ENCODE measurements at places on chromosomes 16 and 17.

DNA sequence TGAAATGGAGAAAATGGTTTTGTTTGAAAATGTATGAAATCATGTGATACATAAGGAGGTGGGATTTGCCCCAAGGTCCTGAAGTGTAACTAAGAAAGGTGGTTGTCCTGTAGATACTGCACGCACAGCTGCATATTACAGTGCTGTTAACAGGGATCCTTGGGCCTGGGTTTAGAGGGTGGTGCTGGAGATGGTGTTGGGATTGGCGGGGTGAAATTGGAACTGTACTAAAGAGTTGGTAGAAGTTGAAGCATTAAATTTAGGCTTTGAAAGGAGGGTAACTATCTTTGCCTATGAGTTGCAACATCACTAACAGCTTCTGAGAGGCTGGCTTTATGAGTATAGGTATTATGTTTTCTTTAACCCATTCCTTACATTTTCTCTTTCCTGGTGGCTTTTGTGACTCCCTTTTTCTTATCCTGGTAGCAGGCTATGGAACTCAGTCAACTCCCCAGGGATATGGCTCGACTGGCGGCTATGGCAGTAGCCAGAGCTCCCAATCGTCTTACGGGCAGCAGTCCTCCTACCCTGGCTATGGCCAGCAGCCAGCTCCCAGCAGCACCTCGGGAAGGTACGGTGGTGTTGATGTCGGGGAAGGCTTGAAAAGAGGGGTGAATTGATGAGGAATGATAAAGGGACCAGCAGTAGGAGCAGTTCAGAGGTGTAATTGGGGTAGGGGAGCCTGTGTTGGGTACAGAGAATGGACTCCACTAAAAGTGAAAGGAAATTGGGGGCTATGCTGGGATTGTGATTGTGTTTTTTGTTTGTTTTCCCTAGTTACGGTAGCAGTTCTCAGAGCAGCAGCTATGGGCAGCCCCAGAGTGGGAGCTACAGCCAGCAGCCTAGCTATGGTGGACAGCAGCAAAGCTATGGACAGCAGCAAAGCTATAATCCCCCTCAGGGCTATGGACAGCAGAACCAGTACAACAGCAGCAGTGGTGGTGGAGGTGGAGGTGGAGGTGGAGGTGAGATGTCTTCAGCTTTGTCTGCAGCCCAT lies 3.8 kb downstream of the FUS start:
- H3K27ac ChIP-seq, result no peak overlapping the region
- DNase-seq, result no peak
- H3K36me3 ChIP-seq, result peaks cover 4% of the 10 kb centered on the region
- H3K27me3 ChIP-seq, result peaks cover 14% of the 10 kb centered on the region
- peaks cover 17% of the 10 kb centered on the region for H3K4me1 ChIP-seq
- H3K4me3 ChIP-seq, result peak overlapping the region; percentile 99

DNA sequence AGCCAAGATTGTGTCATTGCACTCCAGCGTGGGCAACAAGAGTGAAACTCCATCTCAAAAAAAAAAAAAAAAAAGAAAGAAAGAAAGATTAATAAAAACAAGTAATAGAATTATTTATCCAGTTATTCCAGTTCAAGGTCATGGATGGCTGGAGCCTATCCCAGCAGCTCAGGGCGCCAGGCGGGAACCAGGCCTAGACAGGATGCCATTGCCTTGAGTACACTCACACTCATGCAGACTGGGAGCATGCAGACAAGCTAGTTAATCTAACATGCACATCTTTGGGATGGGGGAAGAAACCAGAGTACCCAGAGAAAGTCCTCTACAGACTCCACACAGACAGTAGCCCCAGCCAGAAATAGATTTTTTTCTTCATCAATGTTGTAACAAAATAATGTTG lies 17.9 kb downstream of the PDP2 start:
- peaks cover 13% of the 10 kb centered on the region for H3K27me3 ChIP-seq
- H3K36me3 ChIP-seq, result no peaks in the 10 kb centered on the region
- no peak for DNase-seq
- H3K4me1 ChIP-seq, result peaks cover 34% of the 10 kb centered on the region
- H3K4me3 ChIP-seq, result no peak overlapping the region
- H3K27ac ChIP-seq, result no peak overlapping the region

GRCh38 chr17:80166446-80166845 lies 3.4 kb upstream of the CARD14 start:
- no peak overlapping the region for H3K4me3 ChIP-seq
- H3K27me3 ChIP-seq, result peaks cover 7% of the 10 kb centered on the region
- DNase-seq, result no peak
- H3K27ac ChIP-seq, result no peak overlapping the region
- H3K36me3 ChIP-seq, result peaks cover 7% of the 10 kb centered on the region

- H3K27me3 ChIP-seq, result no peaks in the 10 kb centered on the region
- no peaks in the 10 kb centered on the region for H3K4me1 ChIP-seq
Observed at GRCh38 chr16:7887316-7887715, 554.7 kb downstream of the RBFOX1 start.

GRCh38 chr17:36890398-36891168 lies 46.7 kb upstream of the LHX1 start:
- H3K36me3 ChIP-seq, result no peaks in the 10 kb centered on the region
- no peak overlapping the region for H3K4me3 ChIP-seq
- DNase-seq, result no peak
- peaks cover 29% of the 10 kb centered on the region for H3K4me1 ChIP-seq

- no peak overlapping the region for H3K4me3 ChIP-seq
- no peak for DNase-seq
- peaks cover 13% of the 10 kb centered on the region for H3K27me3 ChIP-seq
- peaks cover 43% of the 10 kb centered on the region for H3K4me1 ChIP-seq
- no peaks in the 10 kb centered on the region for H3K36me3 ChIP-seq
Observed at GRCh38 chr16:11058832-11059231, 114.5 kb downstream of the CLEC16A start.

DNA sequence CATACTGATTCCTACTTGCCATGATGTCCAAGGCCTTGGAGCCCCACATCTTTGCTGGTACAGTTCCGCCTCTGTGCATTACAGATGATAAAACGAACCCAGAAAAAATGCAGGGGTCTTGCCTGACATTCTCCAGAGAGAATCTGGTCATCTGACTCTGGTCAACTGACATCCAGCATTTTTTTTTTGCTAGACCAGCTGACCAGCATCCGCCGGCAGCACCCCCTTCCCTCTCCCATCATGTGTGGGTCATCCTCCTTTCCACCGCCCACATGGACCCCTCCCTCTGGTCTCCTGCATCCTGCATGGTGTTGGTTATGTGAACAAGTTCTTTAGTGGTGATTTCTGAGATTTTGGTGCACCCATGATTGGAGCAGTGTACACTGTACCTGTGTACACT lies 47.1 kb downstream of the CDH1 start:
- no peak overlapping the region for H3K4me3 ChIP-seq
- peaks cover 7% of the 10 kb centered on the region for H3K27me3 ChIP-seq
- DNase-seq, result no peak
- H3K4me1 ChIP-seq, result no peaks in the 10 kb centered on the region
- no peaks in the 10 kb centered on the region for H3K36me3 ChIP-seq

DNA sequence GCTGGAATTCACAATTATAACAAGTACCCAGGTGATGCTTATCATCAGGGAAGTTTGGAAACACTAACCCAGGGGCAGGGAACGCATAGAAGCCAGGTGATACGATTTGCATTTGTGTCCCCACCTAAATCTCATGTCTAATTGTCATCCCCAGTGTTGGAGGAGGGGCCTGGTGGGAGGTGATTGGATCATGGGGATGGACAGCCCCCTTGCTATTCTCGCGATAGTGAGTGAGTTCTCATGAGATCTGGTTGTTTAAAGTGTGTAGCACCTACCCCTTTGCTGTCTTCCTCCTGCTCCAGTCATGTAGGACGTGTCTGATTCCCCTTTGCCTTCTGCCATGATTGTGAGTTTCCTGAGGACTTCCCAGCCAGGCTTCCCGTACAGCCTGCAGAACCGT lies 276.3 kb downstream of the UTP18 start:
- no peak overlapping the region for H3K27ac ChIP-seq
- DNase-seq, result no peak
- no peaks in the 10 kb centered on the region for H3K27me3 ChIP-seq
- no peak overlapping the region for H3K4me3 ChIP-seq
- no peaks in the 10 kb centered on the region for H3K36me3 ChIP-seq
- no peaks in the 10 kb centered on the region for H3K4me1 ChIP-seq

- H3K27me3 ChIP-seq, result peaks cover 6% of the 10 kb centered on the region
- DNase-seq, result no peak
- no peak overlapping the region for H3K27ac ChIP-seq
- peaks cover 4% of the 10 kb centered on the region for H3K36me3 ChIP-seq
- peaks cover 7% of the 10 kb centered on the region for H3K4me1 ChIP-seq
- no peak overlapping the region for H3K4me3 ChIP-seq
Observed at GRCh38 chr16:49365711-49366509, 7.7 kb upstream of the C16orf78 start.

Data from glutamatergic neuron (in vitro differentiated cells).